ENCODE measurements at places on chromosomes 7 and 10. TPM values are rescaled to one million over a fixed set of nuclear protein-coding genes. Genes with fewer than 3 reads are reported as not detected.

GPR85 gene
- polyA plus RNA-seq = not detected

SEMA3A gene
- 33.5 TPM for polyA plus RNA-seq

STAG3 gene
- polyA plus RNA-seq = 6.8 TPM

GRCh38 chr10:125699562-125700143 lies 16.7 kb upstream of the TEX36 start:
- no peak for DNase-seq

DNA sequence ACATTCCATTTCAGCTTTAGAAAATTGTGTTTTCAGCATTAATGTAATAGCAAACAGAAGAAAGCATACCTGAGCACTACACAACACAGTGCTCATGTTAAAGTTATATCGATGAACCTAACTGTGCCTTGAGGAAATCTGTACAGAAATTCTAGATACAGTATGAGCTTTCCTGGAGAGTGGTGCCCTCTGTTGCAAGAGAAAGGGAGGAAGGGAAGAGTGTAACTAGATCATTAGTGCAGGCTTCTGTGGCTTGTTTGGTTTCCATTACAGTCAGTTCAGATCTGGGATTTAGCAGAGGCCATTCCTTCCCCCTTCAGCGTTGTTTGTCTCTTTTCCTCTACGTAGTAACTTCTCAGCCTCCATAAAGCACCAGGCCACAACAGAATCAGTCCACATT lies 139.7 kb downstream of the HTR7 start:
- peak; percentile 38 for DNase-seq

DNA sequence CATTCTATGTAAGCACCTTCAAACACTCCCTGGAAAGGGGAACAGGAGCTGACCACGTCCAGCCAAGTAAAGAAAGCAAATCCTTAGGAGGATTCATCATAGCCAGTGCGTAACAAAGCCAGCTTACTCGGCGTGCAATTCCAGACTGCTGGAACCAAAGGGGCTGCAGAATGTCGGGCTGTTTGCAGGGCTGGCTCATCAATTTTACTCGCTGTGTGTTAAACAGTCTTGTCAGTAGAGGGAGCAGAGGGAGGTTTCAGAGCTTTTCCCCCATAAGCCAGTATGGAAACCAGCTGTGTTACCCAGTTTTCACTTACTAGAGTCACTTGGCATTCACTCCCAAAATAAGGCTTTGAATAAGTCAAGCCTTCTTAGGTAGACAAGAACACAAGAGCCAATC lies 127.1 kb downstream of the KMT2E start:
- DNase-seq = peak; percentile 60

- DNase-seq = no peak
These were observed 122.2 kb upstream of the PRSS58 start for GRCh38 chr7:142380069-142380468.
